Stimulated activated CD4-positive, alpha-beta T cell treated with anti-CD3 and anti-CD28 coated beads, Interleukin-1b, Interleukin-23, amount 100 ng/mL, for 1 hour (primary cell): ENCODE measurements at places on chromosomes 1 and 21.

DNA sequence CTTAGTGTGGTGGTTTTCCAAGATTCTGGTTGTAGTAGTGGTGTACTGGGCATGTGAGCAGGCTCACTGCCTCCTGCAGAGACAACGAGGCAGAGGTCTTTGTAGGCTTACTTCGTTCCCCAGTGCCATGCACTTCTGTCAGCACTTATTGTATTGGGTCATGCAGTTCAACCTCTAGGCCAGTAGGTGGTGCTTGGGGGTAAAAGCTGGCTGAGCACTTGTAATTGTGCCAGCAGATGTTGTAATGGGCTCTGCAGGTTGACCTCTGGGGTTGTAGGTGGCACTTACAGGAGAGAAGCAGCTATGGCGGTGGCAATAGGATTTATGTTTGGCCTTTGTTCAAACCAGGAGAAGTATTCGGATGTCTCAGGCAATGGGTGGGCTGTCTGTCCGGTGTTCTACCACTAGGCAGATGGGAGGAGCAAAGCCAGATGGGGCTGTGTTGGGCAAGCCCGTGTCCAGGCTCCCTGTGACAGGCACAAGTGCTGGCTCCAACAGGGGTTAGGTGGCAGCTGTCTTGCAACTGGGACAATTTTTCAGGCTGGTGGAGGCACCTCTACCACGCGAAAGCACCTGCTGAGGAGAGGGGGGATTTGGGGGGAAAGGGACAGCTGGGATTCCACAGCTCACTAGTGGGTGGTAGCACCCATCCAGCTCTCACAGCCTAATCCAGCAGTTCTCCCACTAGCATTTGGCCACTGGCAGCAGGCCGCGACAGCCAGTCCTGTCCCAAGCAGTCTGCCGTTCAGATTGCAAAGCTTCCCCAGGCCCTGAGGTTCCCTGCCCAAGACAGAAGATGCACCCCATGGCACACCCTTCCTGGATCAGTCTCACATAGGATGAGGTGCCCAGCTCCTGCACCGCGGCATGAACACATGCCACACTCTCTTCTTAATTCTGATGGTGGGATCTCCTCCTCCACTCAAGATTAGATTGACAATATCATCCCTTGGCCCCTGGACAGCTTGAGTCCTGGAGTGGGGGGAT lies 274.5 kb downstream of the CTH start:
- peak; percentile 4 for DNase-seq

DNA sequence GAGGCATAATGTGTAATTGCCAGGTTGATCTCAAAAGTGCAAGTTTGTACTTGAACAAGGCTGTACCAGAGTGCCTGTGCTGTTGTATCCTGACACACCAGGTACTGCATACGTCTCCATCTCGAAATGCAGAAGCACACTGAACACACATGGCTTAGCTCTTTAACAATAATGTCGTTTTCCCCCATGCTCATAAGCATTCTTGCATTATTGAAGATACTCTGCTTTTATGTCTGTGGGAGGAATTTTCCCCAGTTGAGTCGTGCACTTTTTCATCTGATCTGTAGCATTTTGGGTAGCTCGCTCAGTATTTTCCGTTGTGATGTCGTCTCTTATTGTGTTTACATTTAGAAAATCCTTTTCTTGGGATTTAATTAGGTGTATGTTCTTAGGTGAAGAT lies 98.7 kb downstream of the PCBP3 start:
- no peak for DNase-seq

- no peak for DNase-seq
Measured at GRCh38 chr1:226985239-226985838, 45.2 kb downstream of the COQ8A start.

GRCh38 chr1:202588503-202589189 lies 121.6 kb downstream of the SYT2 start:
- no peak for DNase-seq

DNA sequence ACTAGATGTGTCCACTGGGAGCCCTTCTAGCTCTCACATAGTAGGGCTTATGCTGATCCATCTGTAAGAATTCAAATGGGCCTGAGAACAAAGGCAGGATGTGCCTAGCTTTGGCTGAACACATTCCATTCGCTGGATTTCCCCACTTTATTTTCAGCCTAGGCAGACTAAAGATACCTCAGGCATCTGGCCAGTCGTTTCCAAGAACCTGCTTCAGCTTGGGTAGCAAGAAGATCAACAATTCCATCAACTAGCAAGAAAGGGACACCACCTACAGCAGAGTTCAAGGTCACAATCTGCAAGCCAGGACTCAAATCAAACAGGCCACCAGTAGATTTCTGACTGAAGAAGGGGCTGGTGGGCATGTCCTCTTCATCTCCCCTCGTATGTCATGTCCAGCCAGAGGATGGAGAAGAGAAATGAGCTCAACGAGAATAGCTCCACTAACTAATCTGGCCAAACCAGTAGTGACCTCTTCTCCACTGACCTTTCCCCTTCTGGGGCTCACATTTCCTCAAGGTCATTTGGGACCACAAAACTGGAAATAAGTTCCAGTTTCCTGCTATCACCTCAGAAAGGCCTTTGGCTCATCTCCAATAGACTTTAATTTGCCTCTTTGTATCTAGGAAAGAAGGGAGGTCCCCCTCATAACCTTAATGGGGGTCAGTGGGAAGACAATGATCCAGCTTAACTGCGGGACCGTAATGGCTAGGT lies 14.2 kb downstream of the TXNIP start:
- no peak for DNase-seq

- DNase-seq: no peak
Measured at GRCh38 chr1:154768456-154769125, 101.5 kb downstream of the KCNN3 start.
